Heart right ventricle (tissue), 16 donors: ENCODE measurements at places on chromosomes 2 and 18.
A peak's percentile ranks its signal among the peaks of the same experiment; 100 is the strongest.

DNA sequence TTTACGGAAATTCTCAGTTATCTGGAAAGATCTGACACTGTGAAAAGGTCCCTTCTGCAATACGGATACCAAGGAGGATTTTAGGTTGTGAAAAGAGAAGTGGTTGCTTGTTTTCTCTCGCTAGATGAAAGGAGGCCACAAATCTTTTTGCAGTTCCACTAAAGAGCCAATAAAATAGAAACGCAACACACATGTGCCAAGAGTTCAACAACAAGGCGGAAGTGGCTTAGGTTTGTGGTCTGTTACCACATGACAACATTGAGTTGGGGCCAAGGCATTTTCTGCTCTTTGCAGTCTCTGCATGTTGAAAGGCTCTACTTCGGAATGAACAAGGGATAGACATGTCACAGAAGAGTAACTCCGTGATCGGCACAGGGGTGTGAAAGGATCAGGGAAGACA is 115.7 kb upstream of the OSR1 start:
- H3K27me3 ChIP-seq, result no peaks in the 10 kb centered on the region
- no peak for DNase-seq
- H3K4me3 ChIP-seq, result no peak overlapping the region
- H3K4me1 ChIP-seq, result no peaks in the 10 kb centered on the region
- no peak overlapping the region for H3K27ac ChIP-seq

- H3K36me3 ChIP-seq, result no peaks in the 10 kb centered on the region
- H3K27ac ChIP-seq, result no peak overlapping the region
- H3K4me1 ChIP-seq, result peaks cover 18% of the 10 kb centered on the region
- H3K4me3 ChIP-seq, result no peak overlapping the region
- no peak for DNase-seq
These were observed 107.4 kb downstream of the CLIP4 start for GRCh38 chr2:29222381-29223179.

DNA sequence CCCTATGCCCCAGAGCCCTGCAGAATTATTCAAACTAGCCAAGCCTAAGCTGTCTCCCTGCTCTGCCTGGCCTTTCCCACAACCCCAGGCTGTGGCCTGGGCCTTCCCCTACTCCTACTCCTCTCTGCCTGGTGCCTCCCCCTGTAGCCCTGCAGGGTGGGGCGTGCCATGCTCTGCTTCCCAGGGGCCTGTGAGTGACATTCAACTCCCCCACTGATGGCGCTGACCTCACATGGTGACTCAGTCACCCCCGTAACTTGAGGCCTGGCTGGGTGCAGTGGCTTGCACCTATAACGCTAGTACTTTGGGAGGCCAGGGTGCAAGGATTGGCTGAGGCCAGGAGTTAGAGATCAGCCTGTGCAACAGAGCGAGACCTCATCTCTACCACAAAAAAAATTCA is 60.6 kb downstream of the KIF1A start:
- DNase-seq, result no peak
- H3K36me3 ChIP-seq, result no peaks in the 10 kb centered on the region
- no peak overlapping the region for H3K4me3 ChIP-seq
- H3K4me1 ChIP-seq, result no peaks in the 10 kb centered on the region
- peaks cover 3% of the 10 kb centered on the region for H3K27me3 ChIP-seq

DNA sequence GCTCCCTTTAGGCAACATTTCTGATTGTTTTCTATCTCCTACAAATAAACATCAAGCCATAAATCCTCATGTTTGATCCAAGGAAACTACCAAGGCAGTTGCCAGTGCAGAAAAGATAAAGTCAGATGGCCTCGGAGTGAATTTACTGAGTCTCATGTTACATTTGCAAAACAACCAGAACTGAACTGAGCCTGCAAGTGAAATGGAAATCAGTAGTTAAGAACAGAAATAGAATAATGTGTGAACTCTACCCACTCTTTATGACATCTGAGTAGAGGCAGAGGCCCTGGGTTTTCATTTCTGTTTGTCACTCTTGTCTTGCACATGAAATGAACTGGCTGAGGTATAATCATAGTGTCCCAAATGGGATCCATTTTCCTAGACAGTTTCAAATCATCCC is 20.4 kb upstream of the DAPL1 start:
- no peaks in the 10 kb centered on the region for H3K27me3 ChIP-seq
- H3K4me1 ChIP-seq, result peaks cover 4% of the 10 kb centered on the region
- DNase-seq, result no peak
- H3K4me3 ChIP-seq, result no peak overlapping the region

DNA sequence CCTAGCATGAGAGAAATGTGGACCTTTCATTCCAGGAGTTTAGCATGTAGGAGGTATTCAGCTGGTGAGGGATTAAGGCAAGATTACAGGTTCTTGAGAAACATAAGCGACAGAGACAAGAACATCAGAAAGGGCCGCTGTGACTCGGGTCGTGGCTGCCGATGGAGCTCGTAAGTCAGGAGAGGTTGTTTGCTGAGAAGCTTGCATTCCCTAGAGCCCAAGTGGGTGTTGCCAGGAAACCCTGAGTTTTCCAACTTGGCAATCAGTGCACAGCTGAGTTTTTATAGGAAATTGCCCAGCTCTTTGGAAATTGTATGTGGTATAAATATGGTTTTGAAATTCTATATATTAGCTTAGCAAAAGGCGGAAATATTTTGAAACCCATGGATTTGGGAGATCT is 46.4 kb upstream of the CYP1B1 start:
- no peak overlapping the region for H3K4me3 ChIP-seq
- peaks cover 10% of the 10 kb centered on the region for H3K4me1 ChIP-seq
- DNase-seq, result peak; percentile 30

DNA sequence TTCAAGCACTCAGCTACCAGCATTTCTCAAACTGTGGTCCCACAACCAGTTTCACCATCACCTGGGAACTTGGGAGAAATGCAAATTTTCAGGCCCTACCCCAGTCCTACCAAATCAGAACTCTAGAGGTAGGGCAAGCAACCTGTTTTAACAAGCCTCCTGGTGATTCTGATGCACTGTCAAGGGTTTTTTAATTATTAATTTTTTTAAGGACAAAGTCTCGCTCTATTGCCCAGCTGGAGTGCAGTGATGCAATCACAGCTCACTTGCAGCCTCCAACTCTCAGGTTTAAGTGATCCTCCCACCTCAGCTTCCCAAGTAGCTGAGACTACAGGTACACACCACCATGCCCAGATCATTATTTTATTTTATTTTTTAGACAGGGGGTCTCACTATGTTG is 7.8 kb downstream of the ACMSD start:
- no peaks in the 10 kb centered on the region for H3K4me1 ChIP-seq
- no peak overlapping the region for H3K4me3 ChIP-seq
- no peak for DNase-seq
- H3K27me3 ChIP-seq, result no peaks in the 10 kb centered on the region
- no peaks in the 10 kb centered on the region for H3K36me3 ChIP-seq
- H3K27ac ChIP-seq, result no peak overlapping the region

- no peak overlapping the region for H3K27ac ChIP-seq
- no peak overlapping the region for H3K4me3 ChIP-seq
- no peaks in the 10 kb centered on the region for H3K4me1 ChIP-seq
- no peaks in the 10 kb centered on the region for H3K27me3 ChIP-seq
- H3K36me3 ChIP-seq, result no peaks in the 10 kb centered on the region
- no peak for DNase-seq
These were observed 15.8 kb upstream of the COL6A3 start for GRCh38 chr2:237429753-237430152.

GRCh38 chr2:239160226-239161143 is 240.3 kb downstream of the HDAC4 start:
- no peak overlapping the region for H3K4me3 ChIP-seq
- H3K36me3 ChIP-seq, result peaks cover 68% of the 10 kb centered on the region
- H3K27me3 ChIP-seq, result no peaks in the 10 kb centered on the region
- no peak for DNase-seq
- H3K4me1 ChIP-seq, result peaks cover 11% of the 10 kb centered on the region
- H3K27ac ChIP-seq, result no peak overlapping the region

DNA sequence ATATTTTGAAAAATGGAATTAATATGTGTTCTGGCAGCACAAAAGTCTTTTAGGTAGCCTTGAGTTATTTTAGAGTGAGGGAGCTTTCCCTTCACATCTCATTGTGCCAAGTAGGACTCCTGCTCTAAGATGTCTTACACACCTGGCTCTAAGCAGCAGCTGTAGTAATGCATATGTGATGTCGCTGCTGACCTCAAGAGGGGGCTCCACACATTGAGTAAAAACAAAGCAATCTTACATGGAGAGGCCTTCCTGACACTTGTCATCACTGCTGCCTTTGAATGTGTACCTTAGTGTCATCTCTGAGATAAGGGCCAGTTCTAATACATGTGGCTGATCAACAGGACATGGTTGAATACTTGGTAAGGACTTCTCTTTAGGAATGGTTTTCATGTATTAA is 75.8 kb downstream of the ACTR3 start:
- no peaks in the 10 kb centered on the region for H3K36me3 ChIP-seq
- DNase-seq, result no peak
- H3K4me3 ChIP-seq, result no peak overlapping the region

DNA sequence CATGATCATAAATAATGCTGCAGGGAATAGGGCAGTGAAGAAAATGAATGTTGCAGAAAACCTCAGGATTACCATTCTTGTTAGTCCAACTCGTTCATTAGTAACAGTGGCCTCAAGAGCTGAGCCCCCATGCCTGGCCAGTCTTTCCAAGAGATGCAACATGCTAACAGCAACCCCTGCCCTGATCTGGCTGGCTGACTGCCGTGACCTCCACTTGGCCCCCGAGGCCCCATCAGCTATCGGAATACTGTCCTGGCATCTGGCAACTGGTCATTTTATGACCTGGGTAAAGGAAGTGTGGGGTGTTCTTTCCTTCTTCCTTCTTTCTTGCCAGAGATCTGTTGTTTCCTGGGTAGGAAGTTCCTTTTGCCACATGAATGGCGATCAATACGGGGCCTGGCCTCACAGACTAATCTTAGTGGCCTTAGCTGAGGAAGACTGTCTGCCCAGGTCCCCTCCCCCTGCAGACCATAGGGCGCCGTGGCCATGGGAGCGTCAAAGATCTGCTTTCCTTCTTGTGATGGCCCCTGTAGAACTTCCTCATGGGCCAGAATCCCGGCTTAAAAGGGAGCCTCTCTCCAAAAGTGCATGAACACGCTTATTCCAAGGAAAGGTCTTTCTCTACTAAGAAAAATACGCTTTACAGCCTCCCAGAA is 10.6 kb upstream of the TRABD2A start:
- DNase-seq, result no peak
- peaks cover 52% of the 10 kb centered on the region for H3K4me1 ChIP-seq
- no peak overlapping the region for H3K27ac ChIP-seq
- H3K36me3 ChIP-seq, result no peaks in the 10 kb centered on the region
- H3K27me3 ChIP-seq, result no peaks in the 10 kb centered on the region

GRCh38 chr2:44941551-44942234 is at the start of gene SIX3:
SIX3 (plus strand) TSS chr2:44941702; CDS start chr2:44942105, 403 bp downstream.
- H3K4me1 ChIP-seq, result peaks cover 3% of the 10 kb centered on the region
- DNase-seq, result no peak
- peak within 1 kb of the TSS; percentile 34 for H3K4me3 ChIP-seq
- H3K36me3 ChIP-seq, result no peaks in the 10 kb centered on the region

DNA sequence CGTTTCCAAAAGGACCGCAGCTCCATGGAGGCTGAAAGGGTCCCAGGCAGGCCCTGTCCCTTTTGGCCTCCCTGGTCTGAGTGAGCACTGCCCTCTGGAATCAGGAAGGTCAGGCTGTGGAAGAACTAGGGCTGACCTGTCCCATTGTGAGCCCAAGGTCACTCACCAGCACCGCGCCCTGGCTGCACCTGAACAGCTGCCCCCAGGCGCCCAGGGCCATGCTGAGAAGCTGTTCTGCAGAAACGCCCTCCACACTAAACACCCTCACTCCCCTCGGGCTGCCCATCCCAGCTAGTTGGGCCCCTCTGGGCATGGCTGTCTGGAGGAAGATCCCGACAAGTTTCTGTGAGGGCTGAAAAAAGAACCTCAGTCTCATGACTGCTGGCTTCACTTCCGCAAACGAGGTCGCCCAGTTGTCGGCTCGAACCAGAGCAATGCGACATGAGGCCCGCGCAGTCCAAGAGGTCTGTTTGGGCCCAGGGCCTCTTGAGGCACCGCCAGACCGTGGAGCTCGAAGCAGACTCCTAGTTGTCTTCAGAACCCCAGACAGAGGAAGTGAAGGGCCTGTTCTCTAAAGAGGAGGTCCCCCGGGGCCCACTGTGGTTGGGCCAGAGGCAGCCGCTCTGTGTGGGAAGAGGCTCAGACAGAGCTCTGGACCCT is 64.4 kb downstream of the INPP5D start:
- no peak overlapping the region for H3K27ac ChIP-seq
- H3K27me3 ChIP-seq, result no peaks in the 10 kb centered on the region

DNA sequence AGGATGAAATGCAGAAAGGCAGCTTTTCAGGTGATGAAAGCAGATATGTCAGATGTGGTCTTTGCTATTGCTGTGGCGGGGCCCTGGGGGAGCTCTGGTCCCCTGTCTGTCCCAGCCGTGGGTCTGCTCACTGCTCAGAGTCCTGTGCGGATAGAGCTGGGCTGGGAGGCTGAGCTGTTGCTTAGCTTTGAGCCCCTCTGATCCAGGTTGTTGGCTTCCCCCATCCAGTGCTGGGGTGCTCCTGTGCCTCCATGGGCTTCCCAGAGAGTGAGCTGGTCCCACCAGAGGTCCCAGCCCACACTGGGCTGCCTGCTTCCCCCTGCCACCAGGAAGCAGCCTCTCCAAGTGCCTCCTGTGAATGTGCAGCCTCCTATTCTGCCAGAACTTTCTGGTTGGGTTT is 55.4 kb downstream of the SH3RF3 start:
- no peaks in the 10 kb centered on the region for H3K36me3 ChIP-seq
- no peak overlapping the region for H3K4me3 ChIP-seq
- no peak overlapping the region for H3K27ac ChIP-seq
- DNase-seq, result no peak
- H3K27me3 ChIP-seq, result no peaks in the 10 kb centered on the region

DNA sequence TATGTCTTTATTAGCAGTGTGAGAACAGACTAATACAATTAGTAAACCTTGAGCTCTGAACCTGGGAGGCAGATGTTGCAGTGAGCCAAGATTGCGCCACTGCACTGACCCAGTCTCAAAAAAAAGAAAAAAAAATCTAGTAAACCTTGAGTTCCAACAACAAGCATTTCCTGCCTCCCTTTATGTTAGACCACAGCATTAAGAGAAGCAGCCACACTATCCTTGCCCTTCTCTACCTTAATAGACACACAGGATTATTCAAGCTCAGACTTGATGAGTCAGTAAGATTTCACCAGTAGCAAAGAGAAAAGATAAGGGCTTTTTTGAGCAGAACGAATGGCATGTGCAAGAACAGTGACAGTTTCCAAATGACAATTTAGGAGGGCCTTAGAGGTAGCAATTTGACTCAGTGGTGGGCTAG is 18.0 kb upstream of the GLS start:
- H3K4me3 ChIP-seq, result no peak overlapping the region
- no peak overlapping the region for H3K27ac ChIP-seq
- H3K4me1 ChIP-seq, result no peaks in the 10 kb centered on the region
- no peaks in the 10 kb centered on the region for H3K36me3 ChIP-seq

GRCh38 chr2:21161122-21161521 is 37.4 kb downstream of the TDRD15 start:
- DNase-seq, result no peak
- H3K4me1 ChIP-seq, result no peaks in the 10 kb centered on the region
- H3K4me3 ChIP-seq, result no peak overlapping the region
- H3K27ac ChIP-seq, result no peak overlapping the region
